ENCODE measurements at places on chromosomes 6 and 20.

GRCh38 chr20:57559658-57560553, 1.0 kb upstream of the PCK1 start:
- no peak for DNase-seq

DNA sequence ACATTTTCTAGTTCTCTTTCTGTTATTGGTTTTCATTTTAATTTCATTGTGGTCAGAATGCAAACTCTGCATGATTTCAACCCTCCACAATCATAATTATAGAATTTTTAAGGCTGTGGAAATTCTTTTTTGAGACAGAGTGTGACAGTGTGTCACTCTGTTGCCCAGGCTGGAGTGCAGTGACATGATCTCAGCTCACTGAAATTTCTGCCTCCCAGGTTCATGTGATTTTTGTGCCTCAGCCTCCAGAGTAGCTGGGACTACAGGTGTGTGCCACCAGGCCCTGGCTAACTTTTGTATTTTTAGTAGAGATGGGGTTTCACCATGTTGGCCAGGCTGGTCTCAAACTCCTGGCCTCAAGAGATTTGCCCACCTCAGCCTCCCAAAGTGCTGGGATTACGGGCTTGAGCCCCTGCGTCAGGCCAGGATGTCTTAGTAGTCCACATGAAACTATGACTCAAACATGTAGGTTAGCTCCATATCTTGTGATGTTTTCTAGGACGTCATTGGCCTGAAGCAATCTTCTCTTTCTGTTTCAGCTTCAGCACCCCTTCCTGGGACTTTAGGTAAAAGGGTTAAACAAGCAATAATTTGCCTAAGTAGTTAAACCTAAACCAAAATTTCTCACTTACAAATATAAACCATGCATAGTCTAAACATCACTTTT, 47.4 kb upstream of the SAMD3 start:
- no peak for DNase-seq

GRCh38 chr6:158797331-158798310, 21.5 kb downstream of the EZR start:
- no peak for DNase-seq

GRCh38 chr6:70575899-70576495, 9.3 kb downstream of the SDHAF4 start:
- DNase-seq, result no peak

DNA sequence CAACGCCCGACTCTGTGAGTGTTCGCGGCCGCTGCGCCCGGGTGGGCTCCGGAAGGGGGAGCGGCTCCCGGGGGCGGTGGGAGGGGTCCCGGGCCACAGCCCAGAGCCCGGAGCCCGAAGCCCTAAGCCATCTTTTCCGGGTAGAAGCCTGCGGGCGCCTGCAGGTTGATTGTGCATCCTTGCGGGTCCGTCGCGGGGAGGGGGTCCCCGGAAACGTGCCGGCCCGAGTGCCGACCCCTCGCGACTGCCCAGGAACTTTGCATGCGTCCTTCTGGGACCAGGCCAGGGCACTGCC, 413 bp downstream of the PTPRA start:
- peak; percentile 46 for DNase-seq

- no peak for DNase-seq
Measured at GRCh38 chr6:3878048-3878666, 29.0 kb downstream of the FAM50B start.

GRCh38 chr20:33881989-33882388, 70.8 kb downstream of the CHMP4B start:
- DNase-seq, result no peak

- DNase-seq, result no peak
Measured at GRCh38 chr6:17492350-17492749, 99.0 kb downstream of the CAP2 start.

GRCh38 chr6:34130862-34131261, 15.0 kb downstream of the GRM4 start:
- no peak for DNase-seq

DNA sequence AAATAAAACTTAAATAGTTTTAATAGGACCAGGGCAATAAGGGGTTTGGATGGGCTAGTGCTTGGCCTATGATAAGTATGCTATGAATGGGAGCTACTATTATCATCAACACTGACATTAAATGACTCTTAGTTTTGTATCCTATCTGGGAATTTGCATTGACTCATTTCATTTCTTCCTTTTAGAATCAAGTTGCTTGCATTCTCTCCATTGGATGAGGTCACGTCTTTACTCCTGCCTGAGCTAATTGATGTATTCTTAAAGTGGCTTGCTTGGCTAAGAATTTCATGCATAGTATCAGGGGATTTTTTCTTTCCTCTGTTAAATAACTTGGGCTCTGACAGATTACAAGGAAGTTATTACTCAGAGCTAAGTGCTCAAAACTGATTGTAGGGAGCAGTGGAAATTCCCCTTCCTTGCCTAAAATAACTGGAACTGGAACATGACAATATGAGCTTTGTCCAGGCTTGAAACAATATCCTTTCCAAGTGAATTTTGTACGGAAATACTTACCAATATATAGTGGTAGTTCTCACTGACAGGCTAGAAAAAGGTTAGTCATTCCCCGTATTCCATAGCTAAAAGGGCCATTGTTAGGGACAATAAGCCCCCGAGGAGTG, 169.9 kb downstream of the BCAS1 start:
- no peak for DNase-seq

DNA sequence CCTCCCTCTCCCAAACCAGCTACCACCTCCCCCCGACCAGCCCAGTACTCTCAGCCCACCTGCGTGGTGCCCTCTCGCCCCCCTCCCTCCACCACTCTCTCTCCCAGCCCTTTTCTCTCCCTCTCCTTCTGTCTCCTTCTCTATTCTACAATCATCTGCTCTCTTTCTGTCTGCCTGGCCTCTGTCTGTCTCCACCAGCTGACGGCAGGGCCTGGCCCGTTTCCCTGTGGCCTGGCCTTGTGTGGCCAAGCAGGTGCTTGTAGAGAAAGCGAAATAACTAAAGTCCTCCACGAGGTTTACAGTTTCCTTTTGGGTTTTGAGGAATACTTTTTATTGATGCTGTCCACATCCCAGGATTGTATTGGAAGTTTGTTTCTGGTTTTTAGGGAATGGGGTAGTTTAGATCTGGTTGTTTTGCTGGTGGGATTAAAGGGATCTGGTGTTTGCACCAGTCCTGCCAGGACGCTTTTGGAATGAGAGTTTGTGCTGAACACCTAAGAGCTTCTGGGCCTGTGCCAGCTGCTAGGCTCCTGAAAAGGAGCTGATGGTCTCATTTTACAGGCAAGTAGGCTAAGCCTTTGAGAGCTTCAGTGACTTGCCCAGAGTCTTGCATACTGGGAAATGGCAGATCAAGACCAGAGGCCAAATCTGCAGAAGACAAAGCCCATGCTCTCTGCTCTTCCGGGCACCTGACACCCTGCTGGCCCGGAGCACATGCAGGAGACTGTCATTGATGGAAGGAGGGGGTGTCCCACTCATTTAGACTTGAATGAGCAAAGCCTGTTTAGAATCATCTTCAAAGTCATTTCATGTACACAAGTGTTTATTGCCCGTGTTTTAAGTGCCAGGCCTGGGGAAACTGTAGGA, 161.7 kb downstream of the SYCP2 start:
- DNase-seq, result no peak

DNA sequence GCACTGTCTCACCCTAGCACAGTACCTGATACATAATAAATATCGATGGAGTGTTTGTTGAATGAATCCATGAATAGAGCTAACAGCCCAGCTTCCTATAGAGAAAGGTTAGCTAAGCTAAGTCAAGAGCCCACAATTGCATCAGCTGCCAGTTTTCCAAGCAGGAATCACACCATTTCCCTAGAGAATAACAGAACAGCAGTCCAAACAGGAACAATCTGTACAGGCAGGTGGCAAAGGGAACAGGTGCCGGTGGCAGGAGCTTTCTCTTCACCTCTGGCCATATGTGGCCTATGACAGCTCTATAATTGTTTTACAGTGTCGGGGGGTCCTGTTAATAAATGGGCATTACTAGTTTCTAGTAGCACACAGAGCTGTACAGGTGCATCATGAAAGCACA, 38.8 kb downstream of the ISM1 start:
- DNase-seq, result no peak

GRCh38 chr6:20400456-20401204, 1.0 kb upstream of the E2F3 start:
- no peak for DNase-seq

GRCh38 chr20:54848262-54848661, 372.9 kb downstream of the DOK5 start:
- no peak for DNase-seq

DNA sequence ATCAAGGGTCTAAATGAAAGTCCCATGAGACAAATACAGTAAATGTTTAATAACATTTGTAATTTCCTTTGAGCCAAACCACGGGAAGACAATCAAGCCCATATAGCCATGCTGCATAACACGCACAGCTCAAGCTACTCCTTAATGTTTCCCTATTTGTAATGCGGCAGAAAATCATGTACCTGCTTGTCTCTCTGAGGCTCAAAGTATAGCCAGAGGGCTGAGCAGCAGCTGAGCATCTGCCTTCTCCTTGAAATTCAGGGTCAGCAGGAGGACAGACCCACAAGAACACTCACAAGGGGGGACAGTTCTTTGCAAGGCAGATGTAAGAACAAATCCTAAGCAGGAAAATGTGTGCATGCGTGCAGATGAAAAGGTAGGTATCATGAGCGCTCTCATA, 45.8 kb upstream of the JARID2 start:
- DNase-seq, result no peak

- DNase-seq, result no peak
Measured at GRCh38 chr6:6818078-6818639, 229.6 kb downstream of the LY86 start.

GRCh38 chr6:127366282-127367022, 23.0 kb upstream of the ECHDC1 start:
- no peak for DNase-seq

DNA sequence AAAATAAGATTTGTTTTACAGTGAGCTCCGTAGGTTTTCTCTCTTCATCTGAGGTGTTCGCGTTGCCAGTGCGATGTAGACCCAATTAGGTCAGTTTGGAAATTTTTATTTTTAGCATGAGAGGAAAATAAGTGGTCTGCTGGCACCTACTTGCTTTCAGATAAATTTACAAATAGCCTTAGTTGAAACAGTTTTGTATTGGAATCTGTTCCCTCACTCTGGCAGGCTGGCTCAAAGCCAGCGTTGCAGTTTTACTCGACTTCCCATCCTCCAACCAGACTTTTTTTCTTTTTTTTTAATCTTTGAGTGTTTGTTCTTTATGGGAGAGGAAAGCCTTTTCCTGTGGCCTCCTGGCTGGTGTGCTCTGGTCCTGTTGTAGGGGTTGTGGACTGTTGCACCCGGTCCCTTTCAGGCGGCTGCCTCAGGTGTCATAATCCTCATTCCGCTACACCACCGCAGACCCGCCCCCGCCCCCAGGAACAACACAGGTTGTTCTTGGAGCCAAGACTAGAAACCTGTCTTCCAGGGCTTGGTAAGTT, 46.7 kb downstream of the TIAM2 start:
- DNase-seq, result no peak

DNA sequence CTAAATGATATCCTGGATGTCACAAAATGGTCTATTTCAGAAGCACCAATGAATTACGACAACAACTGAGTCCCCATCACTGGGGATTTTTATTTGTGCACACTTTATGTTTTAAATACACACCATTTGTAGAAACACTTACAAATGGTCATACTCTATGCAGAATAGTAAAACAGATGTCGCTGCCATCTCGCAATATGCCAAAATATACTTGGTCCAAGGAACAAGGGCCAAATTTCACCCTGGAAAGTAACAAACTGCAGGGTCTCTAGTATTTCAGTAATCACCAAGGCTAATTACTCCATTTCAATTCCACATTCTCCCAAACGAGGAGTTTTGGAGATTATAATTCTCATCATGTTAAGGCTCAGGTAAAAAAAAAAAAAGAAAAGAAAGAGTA, 215.2 kb downstream of the LMBRD1 start:
- DNase-seq, result no peak

DNA sequence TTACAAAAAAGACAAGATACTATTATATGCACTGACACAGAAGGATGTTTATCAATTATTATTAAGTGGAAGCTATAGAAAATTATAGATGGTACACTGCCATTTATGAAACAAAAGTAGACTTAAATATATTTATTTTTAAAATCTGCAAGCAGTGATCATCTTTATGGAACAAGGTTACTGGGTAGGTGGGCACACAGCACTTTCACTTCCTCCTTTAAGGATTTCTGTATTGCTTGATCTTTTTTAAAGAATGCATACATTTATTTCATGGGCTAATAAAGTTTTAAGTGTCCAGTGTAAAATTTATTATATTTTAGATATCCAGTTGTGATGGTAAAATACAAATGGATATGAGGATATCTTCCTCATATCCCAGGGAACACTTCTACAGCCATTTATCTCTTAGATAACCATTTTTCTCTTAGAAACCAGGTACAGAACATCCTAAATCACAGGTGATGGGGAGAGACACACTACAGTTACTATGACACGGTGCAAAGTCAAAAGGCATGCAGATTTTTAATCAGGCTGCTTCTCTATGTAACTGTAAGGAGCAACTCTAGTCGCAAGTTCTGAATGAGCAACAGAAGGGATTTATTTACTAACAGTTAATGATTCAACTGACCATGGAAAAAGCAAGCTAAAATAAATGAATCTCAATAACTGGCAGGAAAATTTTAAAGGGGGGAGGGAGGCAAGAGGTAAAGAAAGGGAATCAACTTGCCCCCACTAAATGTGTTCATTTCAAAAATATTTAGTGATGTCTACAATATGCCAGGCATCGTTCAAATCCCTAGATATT, 2.2 kb downstream of the FBXL4 start:
- DNase-seq, result no peak

GRCh38 chr20:37342231-37343177, 3.4 kb upstream of the SRC start:
- no peak for DNase-seq

Measured in activated T-helper 1 cell treated with anti-CD3 and anti-CD28 coated beads, Interleukin-2, amount 50 U/mL, for 16 hours (primary cell).